CD4-positive, CD25-positive, alpha-beta regulatory T cell (primary cell): ENCODE measurements at places on chromosomes 11 and 22.

DNA sequence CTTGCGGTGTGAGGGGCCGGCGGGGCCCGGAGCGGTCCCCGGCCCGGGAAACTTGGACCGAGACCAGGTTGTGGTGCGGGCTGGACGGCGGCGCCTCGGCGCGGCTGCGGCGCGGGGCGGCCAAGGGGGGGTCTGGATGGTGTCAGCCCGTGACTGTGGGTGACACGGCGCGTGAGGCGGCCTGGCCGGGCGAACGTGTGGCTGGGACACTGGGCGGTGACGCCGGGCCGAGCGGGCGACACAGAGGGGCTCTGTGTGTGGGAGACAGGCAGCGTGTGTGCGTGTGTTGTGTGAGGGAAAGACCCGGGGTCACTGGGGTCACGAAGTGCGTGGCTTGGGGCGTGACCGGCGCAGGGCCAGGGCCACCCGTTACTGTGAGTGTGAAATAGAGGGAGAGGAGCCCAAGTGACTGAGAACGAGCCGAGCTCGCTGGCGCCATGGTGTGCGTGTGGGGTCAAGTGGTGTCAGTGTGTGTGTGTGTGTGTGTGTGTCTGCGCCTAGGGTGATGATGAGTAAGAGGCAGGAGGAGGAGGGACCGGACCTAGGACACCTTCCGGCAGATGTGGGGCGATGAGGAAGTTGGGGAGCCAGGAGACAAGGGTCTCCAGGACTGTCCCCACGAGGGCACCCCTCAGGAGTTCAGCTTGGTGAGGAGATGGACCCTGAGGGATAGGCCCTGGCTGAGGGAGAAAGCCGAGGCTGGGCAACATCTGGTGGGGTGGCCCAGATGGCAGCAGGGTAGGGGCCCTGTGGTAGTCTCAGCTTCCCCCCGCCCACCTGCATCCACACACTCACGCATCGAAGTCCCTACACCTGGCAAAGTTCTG, 817 bp downstream of the RELT start:
- DNase-seq: peak; percentile 78

GRCh38 chr11:78996007-78996406, 421.3 kb upstream of the NARS2 start:
- no peak for DNase-seq

DNA sequence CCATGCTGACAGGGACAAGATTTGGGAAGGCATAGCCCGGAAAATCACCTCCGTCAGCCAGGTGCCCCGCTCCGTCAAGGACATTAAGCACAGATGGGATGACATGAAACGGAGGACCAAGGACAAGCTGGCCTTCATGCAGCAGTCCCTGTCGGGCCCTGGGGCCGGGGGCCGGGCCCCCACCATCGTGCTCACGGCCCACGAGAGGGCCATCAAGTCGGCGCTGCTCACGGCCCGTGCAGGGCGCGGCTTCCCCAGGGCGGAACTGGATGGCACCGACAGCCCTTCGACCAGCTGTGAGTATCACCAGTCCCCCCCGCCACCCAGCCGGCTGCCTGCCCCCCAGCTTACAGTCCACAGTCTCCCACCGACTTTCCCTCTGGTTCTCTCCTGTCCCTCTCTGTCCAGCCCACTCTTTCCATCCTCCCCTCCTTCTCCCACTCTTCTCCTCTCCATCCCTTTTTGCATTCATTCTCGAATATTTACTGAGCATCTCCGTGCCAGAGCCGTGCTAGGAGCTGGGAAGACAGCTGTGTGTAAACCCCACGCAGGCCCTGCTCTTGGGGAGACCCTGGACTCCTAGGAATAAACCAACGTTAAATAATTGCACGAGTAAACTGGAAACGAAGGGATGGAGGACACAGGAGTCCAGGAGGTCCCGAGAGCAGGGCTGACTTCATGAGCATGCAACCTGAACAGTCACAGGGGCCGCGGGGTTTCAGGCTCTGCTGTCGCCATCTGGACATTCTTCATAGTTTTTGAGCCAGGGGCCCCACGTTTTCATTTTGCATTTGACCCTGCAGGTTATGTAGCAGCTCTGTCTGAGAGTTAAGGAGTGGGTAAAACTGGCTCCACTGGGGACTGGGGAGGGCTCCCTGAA, 62.8 kb downstream of the PRDM11 start:
- no peak for DNase-seq

DNA sequence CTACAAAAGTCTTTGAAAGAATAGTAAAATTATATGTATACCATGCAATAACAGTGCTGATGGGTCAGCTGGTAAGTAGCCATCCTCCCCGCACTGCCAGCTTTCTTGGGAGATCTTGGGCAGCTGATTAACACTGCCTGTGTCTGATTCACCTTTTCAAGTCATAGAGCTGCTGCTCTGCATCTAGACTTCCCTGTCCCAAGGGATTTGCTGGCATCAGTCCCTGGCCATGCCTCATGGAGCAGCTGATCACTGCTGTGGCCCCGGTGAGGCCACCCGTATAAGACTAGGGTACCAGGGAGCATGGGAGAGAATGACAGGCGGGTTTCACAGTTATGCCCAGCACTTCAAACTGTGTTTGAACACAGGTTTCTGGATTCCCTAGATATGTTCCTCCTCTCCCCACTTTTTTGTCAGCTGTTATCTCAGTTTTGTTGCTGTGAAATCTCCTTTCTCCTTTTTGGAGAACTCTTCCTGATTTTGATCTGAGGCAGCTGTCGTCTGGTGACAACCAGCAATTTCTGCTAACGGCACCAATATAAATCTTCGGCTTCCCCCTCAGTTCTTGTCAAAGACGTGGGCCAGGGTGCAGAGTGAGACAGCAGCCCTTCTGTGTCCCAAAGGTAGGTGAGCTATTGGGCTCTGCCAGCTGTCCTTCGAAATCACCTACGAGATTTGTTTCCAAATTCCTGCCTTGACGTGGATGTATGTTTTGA, 438.9 kb downstream of the NTM start:
- DNase-seq: no peak

GRCh38 chr22:24232725-24233124, 12.2 kb downstream of the GGT5 start:
- DNase-seq: no peak

DNA sequence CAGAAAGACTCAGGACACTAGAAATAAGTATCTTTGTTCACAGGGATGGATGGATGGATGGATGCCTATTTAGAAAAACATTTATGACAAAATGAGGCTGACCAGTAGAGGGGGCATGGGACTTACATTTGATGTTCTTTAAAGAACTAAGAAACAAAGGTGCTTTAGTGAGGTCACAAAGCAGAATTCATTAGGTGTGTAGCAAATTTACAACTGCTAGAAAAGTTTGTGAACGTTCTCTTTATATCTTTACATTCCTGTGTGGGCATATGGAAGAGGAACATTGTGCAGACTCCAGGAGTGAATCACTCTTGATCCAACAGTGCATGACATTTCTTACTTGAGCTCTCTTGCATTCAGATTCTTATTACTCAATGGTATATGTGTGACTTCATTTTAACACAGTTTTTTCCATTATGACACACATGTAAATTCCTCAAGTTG, 15.8 kb upstream of the SIK2 start:
- DNase-seq: peak; percentile 58

DNA sequence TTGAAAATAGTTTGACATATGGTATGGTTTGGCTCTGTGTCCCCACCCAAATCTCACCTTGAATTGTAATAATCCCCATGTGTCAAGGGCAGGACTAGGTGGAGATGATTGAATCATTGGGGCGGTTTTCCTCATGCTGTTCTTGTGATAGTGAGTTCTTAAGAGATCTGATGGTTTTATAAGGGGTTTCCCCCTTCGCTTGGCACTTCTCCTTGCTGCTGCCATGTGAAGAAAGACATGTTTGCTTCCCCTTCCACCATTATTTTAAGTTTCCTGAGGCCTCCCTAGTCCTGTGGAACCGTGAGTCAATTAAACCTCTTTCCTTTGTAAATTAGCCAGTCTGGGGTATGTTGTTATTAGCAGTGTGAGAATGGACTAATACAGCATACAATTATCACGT, 7.7 kb downstream of the KCTD21 start:
- no peak for DNase-seq
